Dermis microvascular lymphatic vessel endothelial cell (primary cell): ENCODE measurements at places on chromosomes 7 and 10.

DNA sequence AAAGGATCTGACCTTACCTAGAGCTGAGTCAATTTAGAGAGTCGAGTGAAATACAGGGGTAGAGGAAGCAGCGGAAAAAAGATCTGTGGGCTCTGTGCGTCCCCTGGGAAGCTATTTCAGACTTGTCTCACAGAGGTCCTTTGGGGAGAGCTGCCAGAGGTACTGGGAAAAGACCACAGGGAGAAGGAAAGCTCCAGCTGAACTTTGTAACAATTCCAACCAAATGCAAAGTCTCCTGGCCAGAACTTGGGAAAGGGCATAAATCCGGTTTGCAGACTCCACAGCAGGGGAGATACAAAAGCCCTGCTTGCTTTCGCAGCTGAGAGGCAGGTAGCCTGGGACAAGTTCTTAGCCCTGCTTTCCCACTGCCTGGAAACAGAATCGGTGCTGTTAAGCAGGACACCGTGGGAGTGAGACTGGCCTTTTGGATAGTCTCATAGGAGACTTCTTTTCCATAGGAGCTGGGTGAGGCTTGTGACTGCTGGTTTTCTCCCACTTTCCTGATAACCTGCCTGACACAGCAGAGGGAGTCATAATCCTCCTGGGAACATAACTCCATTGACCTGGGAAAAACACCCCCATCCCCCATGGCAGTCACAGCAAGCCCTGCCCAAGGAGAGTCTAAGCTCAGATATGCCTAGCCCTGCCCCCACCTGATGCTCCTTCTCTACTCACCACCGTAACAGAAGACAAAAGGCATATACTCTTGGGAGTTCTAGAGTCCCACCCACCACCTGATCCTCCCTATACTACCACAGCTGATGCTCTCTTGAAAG is 926.2 kb downstream of the KCNMA1 start:
- no peak for DNase-seq

- DNase-seq: no peak
Measured at GRCh38 chr10:130844310-130844709, 467.2 kb downstream of the TCERG1L start.

GRCh38 chr7:7944619-7945282 is 23.8 kb upstream of the GLCCI1 start:
- DNase-seq: peak; percentile 17

DNA sequence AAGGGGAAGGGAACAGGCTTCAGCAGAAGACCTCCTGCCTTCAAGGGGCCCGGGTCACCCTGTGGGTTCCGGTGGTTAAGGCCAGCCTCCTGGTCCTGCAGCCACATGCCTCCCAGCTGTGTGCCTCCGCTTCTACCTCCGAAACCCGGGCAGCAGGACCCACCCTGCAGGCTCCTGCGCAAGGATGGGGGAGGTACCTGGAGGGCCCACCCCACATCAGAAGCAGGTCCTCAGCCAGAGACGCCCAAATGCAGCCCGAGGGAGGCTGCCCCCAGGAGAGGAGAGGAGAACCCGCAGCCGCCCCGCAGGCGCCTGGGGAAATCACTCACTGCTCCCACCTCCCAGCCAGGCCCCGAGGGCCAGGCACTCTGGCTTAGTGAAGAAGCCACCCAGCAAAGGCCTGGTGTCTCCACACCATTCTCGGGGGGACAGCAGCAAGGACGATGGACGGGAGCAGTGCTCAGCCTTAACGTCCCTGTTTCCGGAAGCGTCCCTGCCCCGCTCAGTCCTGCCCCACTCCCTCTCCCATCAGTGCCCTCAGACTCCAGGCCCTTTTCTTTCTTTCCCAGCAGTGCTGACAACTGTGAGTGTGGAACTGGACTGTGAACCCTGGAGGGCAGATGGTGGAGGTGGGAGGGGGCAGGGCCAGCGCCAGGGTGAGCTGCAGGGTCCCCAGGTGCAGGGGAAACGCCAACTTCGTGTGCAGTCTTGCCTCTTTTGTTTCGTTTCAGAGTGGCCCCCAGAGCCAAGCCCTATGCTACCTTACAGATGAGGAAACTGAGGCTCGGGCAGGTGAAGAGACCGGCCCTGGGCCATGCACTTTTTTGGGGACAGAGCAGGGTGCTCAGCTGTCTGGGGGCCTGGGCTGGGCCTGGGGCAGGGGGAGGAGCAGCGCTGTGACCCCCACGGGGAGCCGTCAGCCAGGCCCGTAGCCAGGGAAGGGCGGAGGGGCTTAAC is 138.0 kb downstream of the FAM53B start:
- DNase-seq: no peak

DNA sequence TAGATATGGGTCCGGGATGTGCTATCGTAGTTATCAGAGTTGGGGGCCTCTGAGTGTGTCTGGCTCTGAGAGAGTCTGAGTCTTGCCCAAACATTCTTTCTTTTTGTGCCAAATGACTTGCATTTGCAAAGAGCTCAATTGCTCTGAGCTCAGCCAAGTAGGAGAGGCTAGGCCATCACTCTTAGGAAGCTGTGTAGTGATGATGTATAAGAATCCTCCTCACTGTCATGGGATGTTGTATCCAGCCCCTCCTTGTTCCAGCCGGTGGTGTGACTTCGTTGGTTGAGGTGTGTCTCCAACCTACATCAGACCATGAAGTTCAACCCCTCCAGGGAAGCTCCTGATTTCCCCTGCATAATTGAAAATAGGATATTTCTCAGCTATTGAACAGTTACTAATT is 97.5 kb upstream of the NPS start:
- DNase-seq: no peak

GRCh38 chr7:16450366-16450765 is 15.2 kb downstream of the SOSTDC1 start:
- no peak for DNase-seq

GRCh38 chr10:117684672-117685211 is 142.2 kb downstream of the EMX2 start:
- DNase-seq: no peak

DNA sequence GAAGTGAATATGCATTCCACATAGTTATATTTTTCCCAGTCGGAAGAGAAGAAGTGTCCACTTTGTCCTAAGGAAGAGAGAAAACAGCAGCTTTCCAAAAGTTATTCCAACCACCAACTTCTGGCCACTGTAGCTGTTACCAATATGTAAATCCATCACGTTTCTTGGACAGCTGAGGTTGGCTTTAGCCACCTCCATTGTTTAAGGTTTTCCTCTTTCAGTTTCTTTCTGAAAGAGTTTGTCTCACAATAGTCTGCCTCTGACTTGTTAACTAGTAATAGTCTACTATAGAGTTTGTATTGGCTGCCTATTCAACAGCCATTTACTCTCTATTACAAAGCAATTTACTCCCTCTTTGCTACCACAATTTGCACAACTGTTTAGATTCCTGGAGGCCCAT is 457.6 kb upstream of the LRRN3 start:
- no peak for DNase-seq

DNA sequence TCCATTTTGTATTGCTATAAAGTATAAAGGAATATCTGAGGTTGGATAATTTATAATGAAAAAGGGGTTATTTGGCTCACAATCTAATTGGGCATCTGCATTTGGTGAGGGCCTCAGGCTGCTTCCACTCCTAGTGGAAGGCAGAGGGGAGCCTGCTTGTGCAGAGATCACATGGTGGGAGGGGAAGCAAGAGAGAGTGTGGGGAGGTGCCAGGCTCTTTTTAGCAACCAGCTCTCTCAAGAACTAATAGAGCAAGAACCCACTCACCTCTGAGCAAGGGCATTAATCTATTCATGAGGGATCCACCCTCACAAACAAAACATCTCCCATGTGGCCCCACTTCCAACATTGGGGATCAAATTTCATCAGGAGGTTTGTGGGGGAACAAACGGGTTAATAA is 64.6 kb downstream of the OGDH start:
- DNase-seq: no peak

- no peak for DNase-seq
Measured at GRCh38 chr7:139294951-139295575, 46.1 kb upstream of the FMC1 start.

GRCh38 chr7:127346575-127347256 is 45.8 kb downstream of the ZNF800 start:
- no peak for DNase-seq

GRCh38 chr7:101733713-101734475 is 83.5 kb upstream of the CUX1 start:
- DNase-seq: peak; percentile 42
